NCI-H524 (cell line): ENCODE measurements at places on chromosomes 6 and 20.
A peak's percentile ranks its signal among the peaks of the same experiment; 100 is the strongest.

GRCh38 chr20:46746956-46747526 is 37.6 kb downstream of the SLC2A10 start:
- no peak for DNase-seq

DNA sequence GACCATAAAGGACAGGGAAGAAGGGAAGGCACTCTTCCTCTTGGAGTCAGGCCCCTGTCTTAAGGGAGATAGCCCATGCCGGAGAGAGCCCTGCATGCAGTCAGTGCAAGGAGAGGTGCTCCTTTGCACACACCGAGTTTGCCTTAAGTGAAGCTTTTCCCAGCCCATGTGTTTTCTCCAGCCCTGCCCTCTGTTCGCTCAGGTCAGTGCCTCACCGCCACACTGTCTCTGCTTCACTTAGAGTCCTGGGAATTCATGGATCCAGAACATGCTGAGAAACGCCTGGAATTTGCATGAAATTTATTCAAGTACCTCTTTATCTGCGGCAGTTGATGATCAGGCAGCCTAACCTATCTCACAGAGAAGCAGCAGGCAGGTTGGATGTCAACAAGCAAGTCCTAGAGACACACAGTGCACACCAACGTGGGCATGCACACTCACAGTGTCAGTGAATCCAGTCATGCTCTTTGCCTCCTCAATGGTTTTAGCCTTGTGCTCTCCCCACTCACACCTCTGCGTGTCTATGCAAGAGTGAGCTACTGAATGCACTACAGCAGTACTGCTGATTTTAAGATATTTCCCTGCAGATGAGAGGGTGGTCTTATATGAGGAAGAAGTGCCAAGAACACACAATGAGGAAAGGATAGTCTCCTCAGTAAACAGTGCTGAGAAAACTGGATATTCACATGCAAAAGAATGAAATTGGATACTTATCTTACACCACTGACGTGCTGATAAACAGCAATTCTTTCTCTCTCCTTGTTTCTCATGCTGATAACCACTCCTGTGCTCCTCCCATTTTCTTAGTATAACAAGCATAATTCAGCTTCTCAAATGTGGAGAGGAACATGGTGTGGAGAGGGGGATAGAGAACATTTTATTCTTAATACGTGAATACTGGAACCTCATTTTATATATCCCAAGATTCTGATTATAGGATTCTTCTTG is 295.1 kb upstream of the CDYL start:
- peak; percentile 44 for DNase-seq

GRCh38 chr20:62352402-62353288 is 14.5 kb downstream of the LAMA5 start:
- no peak for DNase-seq

- peak; percentile 51 for DNase-seq
Measured at GRCh38 chr20:21396599-21397340, 556 bp downstream of the NKX2-4 start.

DNA sequence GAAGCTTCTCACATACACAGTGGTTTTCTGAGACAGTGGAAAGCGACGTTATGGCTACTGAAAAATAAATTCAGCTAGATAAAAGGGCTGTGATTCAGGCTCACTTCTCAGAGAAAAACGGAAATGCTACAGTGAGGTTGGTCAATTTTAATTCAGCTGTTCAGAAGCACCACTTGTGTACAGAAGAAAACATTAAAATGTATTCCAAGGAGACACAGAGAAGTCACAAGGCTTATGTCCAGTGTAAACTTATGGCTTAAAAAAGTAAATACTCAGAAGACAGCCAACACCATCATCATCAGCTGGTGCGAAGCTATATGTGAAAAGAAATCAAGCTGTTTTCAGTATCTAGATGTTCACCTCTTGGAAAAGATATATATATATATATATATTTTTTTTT is 68.6 kb downstream of the ABHD12 start:
- DNase-seq = no peak
